Kidney (tissue), 22 donors: ENCODE measurements at places on chromosomes 4 and X. TPM values are rescaled to one million over a fixed set of nuclear protein-coding genes. Genes with fewer than 3 reads are reported as not detected.

- no peaks in the 10 kb centered on the region for H3K4me1 ChIP-seq
- no peaks in the 10 kb centered on the region for H3K27me3 ChIP-seq
- no peak for DNase-seq
- H3K4me3 ChIP-seq: no peak overlapping the region
Observed at GRCh38 chr4:70746179-70746839, 24.5 kb downstream of the RUFY3 start.

GRCh38 chr4:82745173-82745842 is 53.3 kb downstream of the SCD5 start:
- H3K27ac ChIP-seq: peak overlapping the region; percentile 83
- no peak overlapping the region for H3K4me3 ChIP-seq
- H3K27me3 ChIP-seq: no peaks in the 10 kb centered on the region

GRCh38 chr4:186829740-186830449 is 106.2 kb upstream of the FAT1 start:
- no peaks in the 10 kb centered on the region for H3K36me3 ChIP-seq
- no peaks in the 10 kb centered on the region for H3K4me1 ChIP-seq
- H3K27ac ChIP-seq: no peak overlapping the region
- no peak for DNase-seq

DNA sequence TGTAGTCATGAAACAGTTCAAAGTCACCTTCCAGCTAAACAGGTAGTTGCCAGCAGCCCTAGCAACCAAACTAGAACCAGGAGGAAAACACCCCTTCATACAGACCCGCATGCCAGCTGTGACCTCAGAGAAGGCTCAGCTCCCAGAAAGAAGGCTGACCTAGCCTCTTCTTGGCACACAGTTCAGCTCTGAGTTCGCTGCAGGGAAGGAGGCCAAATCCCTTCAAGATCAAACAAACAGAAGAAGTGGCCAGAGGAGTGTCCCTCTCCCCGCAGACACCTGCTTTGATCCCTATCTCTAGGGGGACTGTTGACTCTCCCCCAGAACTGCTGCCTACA is 56.0 kb downstream of the HADH start:
- DNase-seq: no peak
- H3K36me3 ChIP-seq: no peaks in the 10 kb centered on the region
- no peak overlapping the region for H3K27ac ChIP-seq
- H3K4me1 ChIP-seq: no peaks in the 10 kb centered on the region
- H3K4me3 ChIP-seq: no peak overlapping the region

DNA sequence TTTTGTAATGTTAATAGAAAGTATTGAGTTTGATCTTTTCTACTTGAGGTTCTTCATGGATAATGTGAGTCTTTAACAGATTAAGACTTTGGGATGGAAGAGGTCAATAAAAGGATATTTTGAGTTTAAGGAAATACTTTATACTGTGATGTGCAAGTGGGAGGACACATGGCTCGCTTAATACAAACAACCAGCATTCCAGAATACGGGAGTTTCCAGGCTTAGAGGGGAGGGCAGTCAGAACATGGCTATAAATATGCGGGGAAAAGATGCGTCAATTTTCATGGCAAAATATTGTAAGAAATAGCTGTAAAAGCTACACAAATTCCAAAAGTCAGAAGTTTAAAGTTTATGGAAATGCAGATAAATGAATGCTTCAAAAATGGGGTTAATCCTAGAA is 192.3 kb downstream of the AASDH start:
- no peaks in the 10 kb centered on the region for H3K36me3 ChIP-seq
- H3K27ac ChIP-seq: no peak overlapping the region
- no peaks in the 10 kb centered on the region for H3K4me1 ChIP-seq
- no peak overlapping the region for H3K4me3 ChIP-seq
- no peaks in the 10 kb centered on the region for H3K27me3 ChIP-seq

- H3K4me3 ChIP-seq: no peak overlapping the region
- H3K36me3 ChIP-seq: no peaks in the 10 kb centered on the region
- no peak for DNase-seq
- H3K27ac ChIP-seq: no peak overlapping the region
- H3K27me3 ChIP-seq: no peaks in the 10 kb centered on the region
Observed at GRCh38 chr4:165210566-165210965, 3.2 kb downstream of the KLHL2 start.

DNA sequence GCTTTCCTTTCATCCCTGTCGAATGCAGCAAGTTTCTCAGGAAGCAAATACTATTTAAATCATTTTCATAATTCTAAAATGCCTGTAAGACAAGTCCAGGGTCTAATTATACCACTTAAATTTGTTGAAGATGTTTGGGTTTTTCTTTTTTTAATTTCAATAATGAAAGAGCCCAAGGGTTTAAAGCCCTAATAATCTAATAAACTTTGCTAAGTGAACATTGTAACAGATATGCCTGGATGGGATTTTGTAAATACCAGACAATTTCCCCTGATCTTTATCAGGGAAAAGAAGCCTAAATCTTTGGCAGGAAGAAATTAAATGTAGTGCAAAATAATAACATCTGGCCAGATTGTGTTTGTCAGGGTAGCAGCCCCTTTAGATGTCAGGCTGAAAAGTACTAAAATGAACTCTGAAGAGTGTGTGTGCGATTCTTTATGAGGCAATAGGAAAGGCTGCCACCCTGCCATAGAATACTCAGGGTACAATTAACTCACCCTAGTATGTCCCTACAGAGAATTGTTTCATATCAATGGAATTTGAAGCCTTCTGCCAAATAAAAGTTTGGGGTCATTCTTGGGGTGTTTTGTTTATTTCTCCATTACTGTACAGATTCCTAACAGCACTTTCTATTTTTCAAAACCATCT is 45.6 kb downstream of the GPC3 start:
- H3K27ac ChIP-seq: no peak overlapping the region
- no peak overlapping the region for H3K4me3 ChIP-seq
- peaks cover 5% of the 10 kb centered on the region for H3K27me3 ChIP-seq
- H3K4me1 ChIP-seq: peaks cover 3% of the 10 kb centered on the region
- DNase-seq: no peak

DNA sequence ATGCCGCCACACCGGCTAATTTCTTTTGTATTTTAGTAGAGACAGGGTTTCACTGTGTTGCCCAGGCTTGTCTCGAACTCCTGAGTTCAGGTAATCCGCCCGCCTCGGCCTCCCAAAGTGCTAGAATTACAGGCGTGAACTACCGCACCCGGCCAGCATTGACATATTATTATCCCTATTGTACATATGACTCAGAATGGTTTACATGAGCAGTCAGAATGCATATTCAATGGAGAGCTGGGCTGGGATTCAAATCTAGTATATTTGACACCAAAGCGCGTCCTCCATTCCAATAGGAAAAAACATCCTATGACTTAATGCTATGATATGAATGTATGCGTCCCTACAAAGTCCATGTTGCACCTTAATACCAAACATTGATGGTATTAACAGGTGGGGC is 281.4 kb downstream of the CAMK2D start:
- H3K4me1 ChIP-seq: no peaks in the 10 kb centered on the region
- no peak overlapping the region for H3K27ac ChIP-seq
- no peaks in the 10 kb centered on the region for H3K27me3 ChIP-seq
- H3K4me3 ChIP-seq: no peak overlapping the region
- no peaks in the 10 kb centered on the region for H3K36me3 ChIP-seq

DNA sequence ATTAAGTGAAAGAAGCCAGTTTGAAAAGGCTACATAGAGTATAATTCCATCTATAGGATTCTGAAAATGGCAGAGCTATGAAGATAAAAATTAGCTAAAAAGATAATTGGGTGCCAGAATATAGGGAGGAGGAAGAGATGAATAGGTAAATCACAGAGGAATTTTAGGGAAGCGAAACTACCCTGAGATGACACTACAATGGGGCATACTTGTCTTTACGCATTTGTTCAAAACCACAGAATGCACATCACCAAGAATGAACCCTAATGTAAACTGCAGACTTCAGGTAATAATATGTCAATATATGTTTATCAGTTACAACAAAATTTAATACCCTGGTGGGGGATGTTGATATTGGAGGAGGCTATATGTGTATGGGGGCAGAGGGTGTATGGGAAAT is 1342.9 kb downstream of the ADGRL3 start:
- DNase-seq: no peak
- no peaks in the 10 kb centered on the region for H3K4me1 ChIP-seq
- H3K36me3 ChIP-seq: no peaks in the 10 kb centered on the region
- H3K27me3 ChIP-seq: no peaks in the 10 kb centered on the region

The SLC39A8 gene
- 19.7 TPM for total RNA-seq

The CCNA2 gene
- 1.4 TPM for total RNA-seq

The PPARGC1A gene
- 80.8 TPM for total RNA-seq

The AMBN gene
- not detected for total RNA-seq

The STAP1 gene
- total RNA-seq: 3.9 TPM

The NAP1L2 gene
- 9.8 TPM for total RNA-seq

The SLC16A2 gene
- 13.8 TPM for total RNA-seq

The GAGE12D gene
- not detected for total RNA-seq

The NAA11 gene
- total RNA-seq: not detected

The BEND2 gene
- total RNA-seq: not detected

The POU3F4 gene
- 1.1 TPM for total RNA-seq
